Esophagus mucosa (tissue), 1 donor: ENCODE measurements at places on chromosomes 2 and 18.

DNA sequence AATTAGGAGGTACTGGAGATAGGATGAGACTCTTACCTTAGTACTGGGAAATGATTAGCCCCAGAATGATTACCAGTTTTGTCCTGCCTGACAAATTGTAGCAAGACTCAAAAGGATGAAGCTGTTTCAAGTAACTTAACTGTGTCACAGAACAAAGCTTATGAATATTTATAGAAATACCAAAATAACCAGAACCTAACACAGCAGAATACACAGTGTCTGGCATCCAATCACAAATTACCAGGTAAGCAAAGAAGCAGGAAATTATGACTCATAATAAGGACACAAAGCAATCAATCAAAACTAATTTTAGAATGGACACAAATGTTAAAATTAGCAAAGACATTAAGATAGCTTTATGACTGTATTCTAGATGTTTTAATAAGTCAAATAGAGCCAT, 91.9 kb downstream of the CTNNA2 start:
- no peak for ATAC-seq

DNA sequence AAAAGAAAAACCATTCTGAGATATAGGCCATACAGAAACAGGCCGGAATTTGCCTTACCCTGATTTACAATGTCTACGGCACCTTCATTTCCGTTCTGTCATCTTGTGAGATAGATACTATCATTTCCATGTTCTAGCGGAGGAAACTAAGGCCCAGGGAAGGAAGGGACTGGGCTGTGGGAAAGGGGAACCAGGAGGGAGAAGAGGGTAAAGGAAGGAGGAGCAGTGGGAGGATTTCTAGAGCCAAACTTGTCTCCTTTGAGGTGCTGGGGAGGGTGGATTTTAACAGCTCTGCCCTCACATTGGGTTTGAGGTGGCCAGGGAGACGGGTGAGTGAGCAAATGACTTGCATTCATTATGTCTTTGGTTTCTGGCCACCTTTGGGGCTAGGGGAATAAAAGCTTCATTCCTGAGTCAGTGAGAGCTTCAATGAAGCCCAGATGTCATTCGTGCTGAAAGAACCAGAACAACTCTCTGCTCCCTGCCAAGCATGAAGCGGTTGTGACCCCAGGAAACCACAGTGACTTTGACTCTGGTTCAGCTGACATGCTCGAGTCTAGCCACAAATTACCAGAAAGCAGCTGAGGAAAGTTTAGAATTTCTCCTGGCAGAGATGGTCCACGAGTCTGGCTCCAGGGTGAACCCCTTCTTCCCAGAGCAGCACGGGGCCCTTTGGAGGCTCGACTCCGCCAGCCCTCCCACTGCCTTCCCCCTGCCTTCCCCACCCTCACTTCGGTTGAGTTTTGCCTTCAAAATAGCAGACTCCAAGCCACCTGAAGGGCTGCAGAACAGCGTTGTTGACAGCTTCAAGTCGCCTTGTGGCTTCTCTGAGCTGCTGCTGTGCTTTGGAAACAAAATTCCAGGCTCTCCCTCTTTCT, 3.8 kb downstream of the ACTG2 start:
- no peak for ATAC-seq

GRCh38 chr2:167783261-167784083, 463.9 kb downstream of the STK39 start:
- no peak for ATAC-seq

DNA sequence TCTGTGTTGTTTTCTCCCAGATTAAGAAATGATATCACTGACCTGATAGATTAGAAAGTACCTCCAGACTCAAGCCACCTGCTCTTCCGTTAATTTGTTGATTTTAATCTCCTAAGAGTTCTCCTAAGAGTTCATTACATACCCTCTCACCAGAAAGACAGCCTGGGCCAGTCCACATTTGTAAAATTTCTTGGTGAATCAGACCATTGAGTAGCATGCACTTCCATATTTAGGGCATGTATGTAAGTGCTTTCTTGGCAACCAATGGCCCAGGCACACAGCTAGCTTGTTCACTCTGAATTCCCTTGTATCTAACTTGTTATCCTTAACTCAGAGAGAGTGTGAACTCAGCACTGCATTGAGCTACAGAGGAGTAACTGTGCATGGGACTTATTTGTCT, 158.1 kb upstream of the ACAA2 start:
- no peak for ATAC-seq

GRCh38 chr2:172806493-172806892, 70.8 kb downstream of the RAPGEF4 start:
- ATAC-seq = peak; percentile 49

DNA sequence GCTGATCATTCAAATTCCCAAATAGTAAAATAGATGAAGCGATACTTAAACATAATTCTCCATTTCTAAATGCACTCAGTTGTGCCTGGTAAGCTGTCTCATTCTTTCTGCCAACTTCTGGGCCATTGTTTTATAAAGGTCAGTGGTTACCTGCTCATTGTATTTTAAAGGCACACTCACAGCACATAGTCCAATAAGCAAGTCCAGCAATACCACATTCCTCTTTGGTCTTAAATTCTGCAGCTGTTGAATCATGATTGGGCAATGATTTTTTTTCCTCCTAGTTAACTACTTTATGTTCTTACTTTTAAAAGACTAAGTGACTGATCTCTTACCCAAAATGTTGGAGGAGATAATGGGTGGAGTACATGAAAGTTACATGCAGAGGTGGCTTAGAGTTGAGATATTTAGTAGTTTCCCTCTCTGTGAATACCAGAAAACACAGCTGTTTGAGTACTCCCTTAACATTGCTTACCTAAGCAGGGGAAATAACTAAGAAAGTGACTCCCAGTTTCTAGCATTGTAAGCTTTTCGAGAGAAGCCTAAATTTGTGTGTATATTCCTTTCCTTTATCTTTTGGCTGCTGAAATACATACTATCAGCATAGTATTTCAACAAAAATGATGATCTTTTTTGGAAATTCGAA, 220.7 kb downstream of the CAMKMT start:
- ATAC-seq = peak; percentile 75

- ATAC-seq = no peak
Observed at GRCh38 chr2:28484835-28485234, 11.0 kb upstream of the PLB1 start.

DNA sequence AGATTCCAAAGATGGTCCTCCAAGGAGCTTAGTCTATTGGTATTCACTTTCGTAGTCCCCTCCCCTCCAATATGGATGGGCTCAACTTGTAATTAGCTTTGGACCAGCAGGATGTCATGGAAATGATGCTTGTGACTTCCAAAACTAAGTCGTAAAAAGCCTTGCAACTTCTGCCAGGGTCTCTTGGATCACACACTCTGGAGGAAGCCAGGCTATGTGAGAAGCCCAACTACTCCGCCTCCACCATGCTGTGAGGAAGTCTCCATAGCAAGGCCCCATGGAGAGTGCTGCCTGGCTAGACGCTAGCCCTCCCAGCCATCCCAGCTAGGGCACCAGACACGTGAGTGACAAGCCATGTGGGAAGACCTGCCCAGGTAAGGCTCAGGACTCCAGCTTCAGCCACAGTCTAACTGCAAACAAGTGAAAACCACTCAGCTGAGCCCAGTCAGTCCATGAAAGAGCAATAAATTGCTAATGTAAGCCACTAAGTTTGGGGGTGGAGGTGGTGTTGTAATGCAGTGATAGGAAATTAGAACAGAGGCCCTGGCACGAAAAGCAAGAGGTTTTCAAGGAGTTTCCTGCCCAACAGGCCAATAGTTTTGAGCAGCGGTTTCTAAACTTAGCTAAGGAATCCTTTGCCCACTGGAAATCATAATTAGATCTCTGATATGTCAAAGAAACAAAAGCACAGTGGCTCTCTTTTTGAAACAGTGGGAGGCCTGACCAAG, 77.5 kb upstream of the GLI2 start:
- ATAC-seq = no peak

DNA sequence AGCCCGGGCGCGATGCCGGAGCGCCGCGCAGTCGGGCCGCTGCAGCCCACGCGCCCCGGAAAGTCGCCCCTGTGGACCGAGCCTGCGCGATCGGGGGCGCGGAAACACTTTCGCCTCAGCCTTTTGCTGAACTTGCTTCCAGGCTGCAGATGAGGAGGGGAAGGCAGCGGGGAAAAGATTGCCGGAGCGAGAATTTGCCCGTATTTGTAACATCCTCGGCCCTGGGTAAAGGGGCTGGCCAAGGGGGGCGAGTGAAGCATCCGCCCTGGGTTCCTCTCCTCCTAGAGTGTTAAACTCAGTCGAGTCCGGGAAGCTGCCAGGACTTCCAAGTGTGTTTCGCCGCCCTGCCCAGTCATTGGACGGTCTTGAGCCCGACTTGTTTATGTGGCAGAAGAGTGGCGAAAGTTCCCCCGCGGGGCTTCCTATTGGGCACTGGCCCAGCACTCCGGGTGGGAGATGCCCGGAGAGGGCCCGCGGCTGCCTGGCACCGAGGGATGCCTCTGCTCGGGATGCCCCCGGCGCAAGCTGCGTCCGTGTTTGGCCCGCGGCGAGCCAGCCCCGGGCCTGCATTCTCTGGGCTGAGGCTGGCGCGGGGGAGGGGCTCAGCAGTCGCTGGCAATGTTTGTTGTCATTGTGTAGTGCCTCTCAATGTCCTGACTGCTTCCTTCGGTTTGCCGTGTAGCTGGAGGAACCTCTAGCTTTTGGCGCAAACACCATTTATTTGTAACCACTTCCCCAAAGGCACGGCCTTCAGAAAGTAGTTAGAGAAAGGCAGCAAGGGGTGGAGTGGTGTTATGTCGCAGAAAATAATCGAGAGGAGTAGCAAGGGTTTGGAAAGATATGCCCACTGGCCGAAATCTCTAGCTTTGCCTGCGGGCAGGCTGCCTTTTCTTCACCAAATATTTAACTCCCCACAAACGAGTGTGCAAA, 1.1 kb downstream of the CYBRD1 start:
- peak; percentile 56 for ATAC-seq
